Hepatocyte (in vitro differentiated cells): ENCODE measurements at places on chromosomes 1 and 21. TPM values are rescaled to one million over a fixed set of nuclear protein-coding genes. Genes with fewer than 3 reads are reported as not detected.

DNA sequence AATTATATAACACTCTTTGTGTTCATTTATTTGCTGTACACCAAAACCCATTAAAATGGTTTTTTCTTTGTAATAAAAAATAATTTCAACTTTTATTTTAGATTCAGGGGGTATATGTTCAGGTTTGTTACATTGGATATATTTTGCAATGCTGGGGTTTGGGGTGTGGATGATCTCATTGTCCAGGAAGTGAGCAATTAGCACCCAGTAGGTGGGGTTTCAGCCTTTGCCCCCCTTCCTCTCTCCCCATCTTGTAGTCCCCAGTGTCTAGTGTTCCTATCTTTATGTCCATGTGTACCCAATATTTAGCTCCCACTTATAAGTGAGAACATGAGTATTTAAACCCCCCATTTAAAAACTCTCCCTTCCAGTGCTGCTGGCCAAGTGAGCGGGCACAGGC lies 184.6 kb downstream of the RHOU start:
- peaks cover 34% of the 10 kb centered on the region for H3K4me1 ChIP-seq
- no peak for DNase-seq
- H3K4me3 ChIP-seq = no peak overlapping the region
- H3K27me3 ChIP-seq = no peaks in the 10 kb centered on the region
- no peak overlapping the region for H3K27ac ChIP-seq

- no peak overlapping the region for H3K4me3 ChIP-seq
- no peaks in the 10 kb centered on the region for H3K27me3 ChIP-seq
- DNase-seq = no peak
- H3K36me3 ChIP-seq = no peaks in the 10 kb centered on the region
Observed at GRCh38 chr1:173354937-173355280, 122.2 kb upstream of the PRDX6 start.

DNA sequence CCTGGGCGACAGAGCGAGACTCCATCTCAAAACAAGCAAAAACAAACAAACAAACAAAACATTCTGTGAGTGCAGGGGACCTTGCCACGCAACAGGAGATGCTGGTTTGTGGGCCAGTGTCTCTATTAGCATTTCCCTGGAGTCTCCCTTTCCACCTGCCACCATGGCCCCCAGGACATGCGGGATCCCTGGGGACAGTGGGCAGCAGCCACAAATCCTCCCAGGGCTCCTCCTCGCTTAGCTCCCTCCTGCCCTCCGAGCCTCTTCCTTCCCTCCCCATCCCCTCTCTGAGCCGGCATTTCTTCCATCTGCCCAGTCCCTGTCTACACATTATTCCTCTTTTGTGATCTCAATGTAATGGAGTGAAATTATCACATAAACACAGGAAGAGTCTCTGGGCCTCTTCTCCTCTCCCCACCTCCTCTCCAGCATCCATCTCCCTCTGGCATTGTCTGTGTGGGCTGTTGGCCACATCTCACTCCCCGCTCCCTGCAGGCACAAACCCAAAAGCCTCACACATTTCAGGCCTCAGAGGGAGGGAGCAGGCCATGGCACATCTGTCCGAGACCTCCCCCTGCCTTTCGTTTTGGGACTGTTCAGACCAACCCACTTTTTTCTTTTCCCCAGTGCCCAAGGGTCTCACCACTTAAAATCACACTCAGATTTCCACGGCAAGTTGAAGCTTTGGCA lies 144.3 kb downstream of the MIS18A start:
- H3K4me3 ChIP-seq = no peak overlapping the region
- DNase-seq = no peak
- no peaks in the 10 kb centered on the region for H3K27me3 ChIP-seq

The UBE2U gene
- total RNA-seq = not detected in 2 replicates
